ENCODE measurements at places on chromosomes 3 and 15.
A peak's percentile ranks its signal among the peaks of the same experiment; 100 is the strongest.

DNA sequence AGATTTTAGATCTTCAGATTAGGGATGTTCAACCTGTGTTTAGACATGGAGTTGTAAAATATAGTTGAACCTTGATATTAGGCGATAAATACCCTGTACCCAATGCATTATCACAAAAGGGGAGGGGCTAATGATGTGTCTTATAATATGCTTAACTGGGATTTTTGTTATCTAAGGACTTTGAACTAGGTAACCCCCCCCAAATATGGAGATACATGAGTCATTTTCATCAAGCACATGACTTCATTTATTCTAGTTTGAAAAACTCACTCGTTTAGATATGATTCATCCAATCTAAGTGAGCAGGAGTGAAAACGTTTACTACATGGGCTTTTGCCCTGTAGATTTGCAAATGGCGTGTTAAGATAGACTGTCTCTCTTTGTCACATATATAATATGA, 212.4 kb downstream of the IL5RA start:
- no peak for DNase-seq

DNA sequence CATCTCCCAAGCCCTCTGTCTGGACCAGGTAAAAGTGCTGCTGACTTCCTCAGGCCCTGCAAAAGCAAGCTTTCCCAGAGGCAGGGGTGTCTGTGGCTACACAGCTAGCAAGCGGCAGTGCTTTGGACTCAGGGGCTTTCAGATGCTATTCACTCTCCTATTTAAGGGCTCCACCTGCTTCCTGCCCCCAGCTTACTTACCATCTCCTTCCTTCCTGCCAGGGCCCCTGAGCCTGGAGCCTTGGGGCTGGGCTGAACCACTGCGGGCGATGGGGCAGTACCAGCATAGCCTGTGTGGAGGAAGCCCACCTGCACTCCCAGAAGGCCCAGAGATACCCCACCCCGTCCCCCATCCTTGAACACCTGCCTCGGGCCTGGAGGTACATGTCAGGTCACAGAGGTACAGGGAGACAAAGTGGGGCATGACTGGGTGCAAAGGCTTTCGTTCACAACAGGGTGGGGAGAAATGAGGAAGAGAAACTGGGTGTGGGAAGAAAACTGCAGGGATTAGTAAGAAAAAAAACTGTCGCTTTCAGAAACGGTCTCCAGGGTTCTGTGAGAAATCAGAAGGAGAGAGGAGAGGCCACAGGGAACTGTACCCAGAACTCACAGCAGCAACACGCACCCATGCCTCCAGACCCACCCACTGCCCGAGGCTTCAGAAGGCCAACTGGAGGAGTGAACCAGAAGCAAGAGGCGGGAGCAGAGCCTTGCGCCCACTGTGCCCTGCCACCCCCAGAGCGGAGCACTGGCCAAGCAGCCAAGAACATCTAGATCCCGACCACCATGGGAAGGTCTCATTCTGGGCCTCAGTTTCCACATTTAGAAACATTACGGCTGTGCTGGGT, 49.5 kb downstream of the CCDC12 start:
- DNase-seq, result no peak

DNA sequence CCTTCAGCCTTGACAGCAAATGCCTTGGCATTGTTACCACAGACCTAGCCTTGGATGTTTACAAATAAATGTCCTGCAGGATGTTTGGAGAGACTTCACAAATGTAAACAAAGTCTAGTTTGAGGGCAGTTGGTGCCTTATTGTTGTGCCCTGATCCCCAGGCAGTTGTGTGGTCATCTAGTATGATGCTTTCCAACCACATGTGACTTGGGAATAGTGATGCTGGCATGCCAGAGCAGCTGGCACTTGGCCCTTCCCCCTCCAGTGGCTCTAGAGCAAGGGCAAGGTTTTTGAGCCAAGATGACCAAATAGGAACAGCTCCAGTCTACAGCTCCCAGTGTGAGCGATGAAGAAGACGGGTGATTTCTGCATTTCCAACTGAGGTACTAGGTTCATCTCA, 258.2 kb downstream of the ADAMTS17 start:
- DNase-seq, result no peak

DNA sequence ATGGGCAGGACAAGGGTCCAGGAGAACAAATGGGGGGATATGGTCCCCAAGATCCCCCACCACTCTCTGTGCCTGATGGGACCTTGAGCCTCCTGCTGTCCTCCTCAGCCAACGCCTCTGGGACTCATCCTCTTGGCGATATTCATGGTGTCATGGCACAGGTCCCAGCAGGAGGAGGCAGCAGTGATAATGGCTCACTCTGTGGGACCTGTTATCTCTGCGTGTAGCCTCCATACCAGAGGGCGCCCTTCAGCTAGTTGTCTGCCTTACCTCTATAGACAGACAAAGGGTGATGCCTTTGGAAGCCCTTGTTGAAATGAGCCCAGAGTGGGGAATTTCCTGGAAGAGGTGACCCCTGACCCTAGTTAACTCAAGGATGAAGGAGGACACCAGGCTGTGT, 7.4 kb downstream of the ZBTB47 start:
- no peak for DNase-seq

GRCh38 chr15:53576841-53577240, 182.6 kb downstream of the WDR72 start:
- DNase-seq, result no peak

GRCh38 chr3:113676261-113676660, 20.2 kb downstream of the USF3 start:
- DNase-seq, result no peak

DNA sequence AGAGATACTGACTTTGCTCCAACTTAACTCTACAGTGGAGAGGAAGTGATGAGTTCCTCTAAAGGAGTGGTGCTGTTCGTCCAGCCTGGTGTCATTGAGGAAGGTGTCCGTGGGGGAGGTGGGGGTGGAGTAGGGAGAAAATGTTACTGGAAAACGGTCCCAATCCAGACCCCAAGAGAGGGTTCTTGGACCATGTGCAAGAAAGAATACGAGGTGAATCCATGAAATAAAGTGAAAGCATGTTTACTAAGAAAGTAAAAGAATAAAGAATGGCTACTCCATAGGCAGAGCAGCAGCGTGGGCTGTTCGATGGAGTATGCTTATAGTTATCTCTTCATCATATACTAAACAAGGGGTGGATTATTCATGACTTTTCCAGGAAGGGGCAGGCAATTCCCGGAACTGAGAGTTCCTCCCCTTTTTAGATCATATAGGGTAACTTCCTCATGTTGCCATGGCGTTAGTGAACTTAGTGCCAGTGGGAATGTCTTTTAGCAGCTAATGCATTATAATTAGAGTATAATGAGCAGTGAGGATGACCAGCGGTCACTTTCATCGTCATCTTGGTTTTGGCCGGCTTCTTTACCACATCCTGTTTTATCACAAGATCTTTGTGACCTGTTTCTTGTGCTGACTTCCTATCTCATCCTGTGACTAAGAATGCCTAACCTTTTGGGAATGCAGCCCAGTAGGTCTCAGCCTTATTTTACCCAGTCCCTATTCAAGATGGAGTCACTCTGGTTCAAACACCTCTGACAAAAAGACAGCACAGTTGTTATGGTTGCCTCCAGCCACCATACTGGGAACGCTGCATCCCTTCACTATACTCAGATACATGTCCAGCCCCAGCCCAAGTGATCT, 38.6 kb downstream of the CLEC3B start:
- DNase-seq, result no peak

- DNase-seq, result no peak
Observed at GRCh38 chr3:105375750-105376511, 9.2 kb downstream of the ALCAM start.

DNA sequence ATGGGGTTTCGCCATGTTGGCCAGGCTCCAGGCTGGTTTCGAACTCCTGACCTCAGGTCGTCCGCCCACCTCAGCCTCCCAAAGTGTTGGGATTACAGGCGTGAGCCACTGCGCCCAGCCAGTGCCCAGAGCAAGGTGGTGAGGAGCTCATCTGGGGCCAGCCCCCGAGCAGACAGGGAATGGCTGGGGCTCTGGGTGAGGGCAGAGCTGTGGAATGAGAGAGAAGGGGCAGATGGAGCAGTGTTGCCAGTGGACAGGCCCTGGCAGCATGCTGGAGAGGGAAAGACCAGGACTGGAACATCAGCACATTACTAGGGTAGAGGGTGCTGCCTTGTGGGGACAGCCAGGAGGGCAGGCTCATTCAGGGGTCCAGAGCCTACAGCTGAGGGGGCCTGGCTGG, 37.1 kb upstream of the LIMD1 start:
- no peak for DNase-seq

- DNase-seq, result no peak
Observed at GRCh38 chr3:2465842-2466241, 367.2 kb downstream of the CNTN4 start.

DNA sequence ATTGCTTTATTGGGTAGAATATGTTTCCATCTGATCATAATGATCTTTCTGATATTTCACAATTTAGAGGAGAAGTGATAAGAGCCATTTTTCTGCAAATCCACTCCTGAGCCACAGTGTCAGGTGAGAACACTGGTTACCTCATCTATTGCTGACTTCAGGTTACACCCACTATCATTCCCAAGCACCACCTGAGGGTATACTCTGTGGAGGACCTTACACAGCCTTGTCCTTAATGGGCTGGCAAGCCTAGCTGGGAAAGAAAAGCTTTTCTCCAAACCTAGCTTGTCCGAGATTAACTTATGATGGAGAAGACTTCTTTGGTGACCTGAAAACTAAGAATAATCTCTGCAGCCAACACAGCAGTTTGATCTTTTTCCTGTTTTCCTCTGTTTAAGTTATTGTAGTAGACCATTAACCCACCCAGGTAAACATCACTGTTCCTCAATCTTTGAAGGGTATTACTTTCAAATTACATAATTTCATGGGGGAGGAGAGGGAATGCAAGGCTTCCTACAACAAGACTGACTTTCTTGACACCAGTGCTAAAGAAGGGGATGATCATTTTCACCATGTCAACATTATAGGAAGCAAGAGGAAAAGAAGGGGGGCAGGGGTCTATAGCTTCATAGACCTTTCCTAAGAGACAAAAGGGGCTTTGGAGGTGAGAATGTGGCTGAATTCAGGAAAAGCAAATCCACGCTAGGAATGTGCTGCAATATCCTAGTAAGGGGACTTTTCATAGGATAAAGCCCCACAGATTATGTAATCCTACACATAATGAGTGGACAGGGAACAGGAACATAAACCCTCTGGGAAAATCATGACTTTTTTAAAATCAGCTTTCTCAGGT, 1.7 kb downstream of the NCEH1 start:
- no peak for DNase-seq

DNA sequence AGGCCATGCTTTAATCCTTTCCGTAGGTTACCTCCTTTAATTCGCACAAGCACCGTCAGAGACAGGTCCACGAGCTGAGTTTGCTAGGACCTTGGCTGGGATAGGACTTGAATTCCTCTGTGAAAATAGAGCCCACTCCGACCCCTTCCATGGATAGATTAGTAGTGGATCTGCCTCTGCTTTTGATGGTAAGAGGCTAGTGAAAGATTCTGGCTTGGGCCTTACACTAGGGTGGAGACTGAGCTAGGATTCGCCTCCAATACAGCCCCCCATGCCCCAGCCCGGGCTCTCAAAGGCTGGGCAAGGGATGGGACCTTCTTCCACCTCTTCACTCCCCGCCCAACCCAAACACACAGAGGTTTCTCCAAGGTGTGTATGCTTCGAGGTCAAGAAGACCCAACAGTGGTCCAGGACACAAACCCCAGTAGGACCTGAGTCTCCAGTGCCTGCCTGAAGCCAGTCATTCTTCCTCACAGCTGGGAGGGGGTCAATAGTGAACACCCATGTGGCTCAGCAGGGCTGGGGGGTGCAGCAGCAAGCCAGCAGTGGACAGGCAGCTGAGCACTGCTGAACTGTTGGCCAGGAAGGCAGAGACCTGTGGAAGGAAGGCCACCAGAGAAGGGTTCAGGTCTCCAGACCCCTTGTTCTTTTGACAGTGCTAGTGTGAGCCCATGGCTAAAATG, 75.7 kb downstream of the SPSB4 start:
- no peak for DNase-seq

GRCh38 chr15:39486621-39487457, 94.0 kb upstream of the THBS1 start:
- peak; percentile 34 for DNase-seq

DNA sequence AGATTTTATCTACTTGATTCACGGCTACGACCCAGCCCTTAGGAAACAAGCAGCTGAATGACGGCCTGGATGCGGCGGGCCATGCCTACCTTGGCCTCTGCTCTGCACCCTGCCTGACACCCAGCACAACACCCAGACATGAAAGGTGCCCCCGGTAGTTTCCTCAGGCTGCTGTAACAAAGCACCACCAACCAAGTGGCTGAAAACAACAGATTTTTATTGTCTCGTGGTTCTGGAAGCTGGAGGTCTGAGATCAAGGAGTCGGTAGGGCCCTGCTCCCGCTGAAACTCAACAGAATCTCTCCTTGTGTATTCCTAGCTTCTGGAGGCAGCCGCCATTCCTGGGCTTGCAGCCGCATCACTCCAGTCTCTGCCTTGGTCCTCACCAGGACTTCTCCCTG, 111.7 kb downstream of the ADCY5 start:
- no peak for DNase-seq

DNA sequence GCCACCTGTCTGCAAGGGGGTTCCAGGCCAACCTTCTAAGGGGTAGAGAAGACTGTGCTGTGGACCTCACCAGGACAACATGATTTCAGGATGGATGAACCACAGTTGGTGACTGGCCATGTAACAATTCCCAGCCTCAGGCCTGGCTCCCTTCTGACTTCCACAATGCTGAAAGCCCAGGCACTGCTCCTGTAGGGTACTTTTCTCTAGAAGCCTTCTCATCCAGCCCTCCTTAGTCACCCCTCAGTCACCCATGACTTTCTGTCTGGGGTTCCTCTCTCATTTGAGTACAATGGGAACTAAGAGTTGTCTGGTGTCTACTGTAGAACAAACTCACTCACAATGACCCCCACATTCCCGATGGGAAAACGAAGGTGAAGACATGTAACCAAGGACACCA, 8.6 kb downstream of the ALS2CL start:
- no peak for DNase-seq

- no peak for DNase-seq
Observed at GRCh38 chr3:142450189-142450588, 2.4 kb upstream of the XRN1 start.

DNA sequence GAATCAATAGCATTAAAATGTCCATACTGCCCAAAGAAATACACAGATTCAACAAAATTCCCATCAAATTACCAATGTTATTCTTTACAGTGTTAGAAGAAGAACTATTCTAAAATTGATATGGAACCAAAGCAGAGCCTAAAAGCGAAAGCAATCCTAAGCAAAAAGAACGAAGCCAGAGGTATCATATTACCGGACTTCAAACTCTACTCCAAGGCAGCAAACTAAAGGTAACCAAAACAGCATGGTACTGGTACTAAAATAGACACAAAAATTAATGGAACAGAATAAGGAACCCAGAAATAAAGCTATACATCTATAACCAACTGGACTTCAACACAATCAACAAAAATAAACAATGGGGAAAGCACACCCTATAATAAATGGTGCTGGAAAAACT, 167.5 kb downstream of the ADAMTS9 start:
- DNase-seq, result no peak

Measured in Right ventricle myocardium inferior (tissue), 1 donor.